Esophagus squamous epithelium (tissue), 5 donors: ENCODE measurements at places on chromosomes 12 and 14. TPM values are rescaled to one million over a fixed set of nuclear protein-coding genes. Genes with fewer than 3 reads are reported as not detected.

The ARHGAP9 gene
- 20.4 TPM for total RNA-seq

The MYO1H gene
- not detected for total RNA-seq

The GNB3 gene
- total RNA-seq, result 0.76 TPM

- no peak for DNase-seq
Observed at GRCh38 chr14:66920196-66920595, 269.0 kb upstream of the GARIN2 start.
